COR-L47 (cell line): ENCODE measurements at places on chromosomes 4 and X.

- no peak for DNase-seq
These were observed 262.1 kb upstream of the NR3C2 start for GRCh38 chr4:148704291-148704690.

DNA sequence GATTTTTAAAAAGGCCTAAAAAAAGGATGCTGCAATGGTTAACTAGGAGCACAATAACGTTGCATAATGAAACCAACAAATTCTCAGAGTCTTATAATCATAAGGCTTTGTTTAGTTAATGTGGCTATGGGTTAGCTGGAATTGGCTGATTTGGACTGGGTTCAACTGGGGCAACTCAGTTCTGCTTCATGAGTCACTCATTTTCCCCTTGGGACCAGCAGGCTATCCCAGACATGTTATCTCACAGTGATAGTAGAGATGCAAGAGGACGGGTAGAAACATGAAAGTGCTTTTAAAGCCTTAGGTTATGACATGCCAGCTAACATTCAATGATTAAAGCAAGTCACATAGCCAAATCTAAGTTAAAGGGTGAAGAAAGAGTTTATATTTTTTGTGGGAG, 189.2 kb upstream of the GK2 start:
- no peak for DNase-seq

DNA sequence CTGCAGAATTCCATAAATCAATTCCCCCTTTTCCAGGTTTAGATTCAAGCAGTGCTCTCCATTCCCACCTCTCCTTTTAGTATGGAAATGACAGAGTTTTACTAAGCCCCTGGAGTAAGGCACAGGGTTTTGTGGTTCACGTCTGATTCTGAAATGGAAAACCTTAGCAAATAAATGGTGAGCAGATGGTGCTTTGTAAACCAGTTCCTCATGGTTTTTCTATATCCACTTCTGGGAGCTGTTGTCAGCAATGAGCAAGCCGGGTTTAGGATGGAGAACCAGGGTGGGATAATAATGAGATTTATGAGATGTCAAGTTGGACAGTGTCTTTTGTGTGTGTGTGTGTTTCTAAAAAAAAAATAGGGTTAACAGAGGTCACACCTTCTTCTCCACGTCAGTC, 113.8 kb upstream of the RBPJ start:
- DNase-seq: no peak

GRCh38 chrX:95764972-95765451, 919.6 kb upstream of the DIAPH2 start:
- peak; percentile 0 for DNase-seq

- no peak for DNase-seq
These were observed 337.6 kb downstream of the STIM2 start for GRCh38 chr4:27198246-27198645.
